ENCODE measurements at places on chromosomes 11 and 22. TPM values are rescaled to one million over a fixed set of nuclear protein-coding genes. Genes with fewer than 3 reads are reported as not detected.
A peak's percentile ranks its signal among the peaks of the same experiment; 100 is the strongest.

BRMS1 gene
- total RNA-seq = 88.2 TPM

GRCh38 chr11:5608808-5609207, 12.4 kb downstream of the TRIM6 start:
- no peak for DNase-seq

HTR3B gene
- not detected for total RNA-seq

DNA sequence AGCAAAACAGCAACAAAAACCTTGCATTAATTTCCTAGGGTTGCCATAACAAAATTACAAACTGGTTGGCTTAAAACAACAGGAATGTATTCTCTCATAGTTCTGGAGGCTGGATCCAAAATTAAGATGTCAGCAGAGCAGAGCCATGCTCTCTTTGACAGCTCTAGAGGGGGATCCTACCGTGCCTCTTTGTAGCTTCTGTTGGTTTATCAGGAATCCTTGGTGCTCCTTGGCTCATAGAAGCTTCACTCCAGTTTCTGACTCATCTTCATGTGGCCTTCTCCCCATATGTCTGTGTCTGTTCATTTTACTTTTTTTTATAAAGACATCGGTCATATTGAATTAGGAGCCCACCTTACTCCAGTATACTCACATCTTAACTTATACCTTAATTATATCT, 90.5 kb upstream of the POU2AF2 start:
- DNase-seq = no peak

CYP2D6 gene
- not detected for total RNA-seq

PKNOX2 gene
- total RNA-seq = 0.10 TPM

GRCh38 chr22:20834725-20835124, 23.9 kb downstream of the PI4KA start:
- DNase-seq = no peak

TM7SF2 gene
- 3.2 TPM for total RNA-seq

GRCh38 chr11:33832676-33833075, 58.4 kb upstream of the FBXO3 start:
- DNase-seq = no peak

- peak; percentile 80 for DNase-seq
Measured at GRCh38 chr11:124961972-124962609, 8.1 kb downstream of the CCDC15 start.

KDM4D gene
- total RNA-seq = 0.81 TPM

DNA sequence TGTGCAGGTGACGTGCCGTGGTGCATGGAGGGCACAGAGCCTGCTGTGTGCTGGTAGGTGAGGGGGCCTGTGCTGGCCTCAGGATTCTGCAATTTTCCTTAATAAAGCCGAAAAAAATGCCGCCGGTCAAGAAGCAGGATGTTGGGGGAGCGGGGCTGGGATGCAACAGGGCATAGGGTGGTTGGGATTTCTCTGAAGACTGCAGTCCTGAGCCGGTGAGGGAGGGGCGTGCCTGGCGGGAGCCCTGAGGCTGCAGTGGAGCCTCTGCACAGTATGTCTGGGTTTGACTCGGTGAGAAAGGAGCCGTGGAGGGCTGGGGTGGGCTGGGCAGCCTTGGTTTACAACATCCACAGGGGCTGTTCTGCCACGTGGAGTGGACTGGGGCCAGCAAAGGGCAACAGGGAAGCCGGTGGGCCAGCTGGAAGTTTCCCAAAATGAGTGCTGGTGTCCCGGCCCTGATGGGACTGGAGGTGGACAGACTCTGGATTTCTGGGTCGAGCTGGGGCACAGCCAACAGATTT, 1.3 kb downstream of the CDHR5 start:
- DNase-seq = no peak

- DNase-seq = no peak
Measured at GRCh38 chr11:19258641-19259230, 18.0 kb upstream of the E2F8 start.

DNA sequence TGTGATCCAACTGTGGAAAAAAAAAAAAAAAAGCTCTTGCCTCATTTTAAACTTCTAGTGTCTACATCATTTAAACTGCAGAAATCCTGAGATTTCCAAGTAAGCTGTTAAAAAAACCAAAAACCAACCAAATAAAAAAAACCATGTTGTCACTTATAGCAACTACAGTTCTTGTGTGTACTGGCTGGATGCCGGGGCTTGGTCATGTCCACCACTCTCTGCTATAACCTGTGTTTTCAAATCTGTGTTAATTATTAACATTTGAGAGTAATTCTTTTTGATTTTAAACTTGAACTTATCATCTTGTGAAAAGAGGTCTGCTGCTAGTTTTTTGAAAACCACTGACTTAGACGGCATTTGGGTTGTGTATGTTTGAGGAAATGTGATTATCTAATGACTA, 32.2 kb upstream of the BID start:
- DNase-seq = no peak

DNA sequence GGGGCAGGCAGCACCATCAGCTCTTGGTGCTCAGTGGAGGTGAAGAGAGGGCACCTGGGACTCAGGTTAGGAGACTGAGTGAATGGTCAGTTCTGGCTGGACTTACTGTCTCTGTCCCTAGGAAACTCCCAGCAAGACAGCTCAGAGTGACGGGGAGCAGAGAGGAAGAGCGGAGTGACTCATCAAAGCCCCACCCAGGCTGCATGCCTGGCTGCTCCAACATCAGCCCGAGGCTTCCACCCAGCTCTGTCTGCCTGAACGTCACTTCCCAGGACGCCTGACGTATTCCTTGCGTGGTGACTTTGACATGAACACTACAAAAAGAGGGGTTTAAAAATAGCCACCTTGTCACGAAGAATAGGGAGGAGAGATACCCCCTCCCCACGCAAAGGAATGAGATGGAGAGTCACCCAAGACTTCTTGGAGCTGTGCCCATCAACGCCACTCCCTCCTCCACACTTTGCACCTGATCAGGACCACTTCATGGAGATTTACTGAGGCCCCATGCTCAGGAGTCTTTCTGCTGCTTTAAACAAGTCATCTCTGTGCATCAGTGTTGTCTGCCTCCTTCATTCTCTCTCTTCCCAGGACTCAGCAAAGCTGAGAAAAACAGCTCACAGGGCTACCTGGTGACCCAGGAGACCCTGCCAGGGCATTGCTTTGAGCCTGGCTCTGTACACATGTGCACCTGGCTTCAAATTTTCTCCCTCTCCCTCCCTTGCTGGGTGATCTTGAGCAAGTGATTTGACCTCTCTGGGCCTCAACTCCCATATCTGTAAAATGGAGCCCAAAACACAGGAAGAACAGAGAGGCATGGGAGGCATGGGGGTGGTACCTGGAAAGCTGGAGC, 83.1 kb downstream of the MN1 start:
- peak; percentile 79 for DNase-seq

DNA sequence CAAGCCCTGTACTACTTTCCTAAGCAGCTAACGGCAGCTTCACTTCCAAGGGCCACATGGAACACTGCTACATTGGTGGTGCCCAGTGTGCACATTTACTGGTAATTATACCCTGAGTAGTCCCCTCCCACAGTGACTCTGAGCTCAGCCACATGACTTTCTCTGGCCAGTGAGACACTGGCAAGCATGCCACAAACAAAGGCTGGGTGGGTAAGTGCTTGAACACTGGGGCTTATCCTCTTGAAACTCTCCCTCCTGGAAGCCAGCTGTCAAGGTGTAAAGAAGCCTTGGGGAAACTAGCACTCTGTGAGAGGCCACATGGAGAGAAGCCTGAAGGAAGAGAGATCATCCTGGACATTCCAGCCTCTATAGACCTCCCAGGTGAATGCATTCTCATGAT, 54.4 kb upstream of the DRD2 start:
- DNase-seq = no peak

DNA sequence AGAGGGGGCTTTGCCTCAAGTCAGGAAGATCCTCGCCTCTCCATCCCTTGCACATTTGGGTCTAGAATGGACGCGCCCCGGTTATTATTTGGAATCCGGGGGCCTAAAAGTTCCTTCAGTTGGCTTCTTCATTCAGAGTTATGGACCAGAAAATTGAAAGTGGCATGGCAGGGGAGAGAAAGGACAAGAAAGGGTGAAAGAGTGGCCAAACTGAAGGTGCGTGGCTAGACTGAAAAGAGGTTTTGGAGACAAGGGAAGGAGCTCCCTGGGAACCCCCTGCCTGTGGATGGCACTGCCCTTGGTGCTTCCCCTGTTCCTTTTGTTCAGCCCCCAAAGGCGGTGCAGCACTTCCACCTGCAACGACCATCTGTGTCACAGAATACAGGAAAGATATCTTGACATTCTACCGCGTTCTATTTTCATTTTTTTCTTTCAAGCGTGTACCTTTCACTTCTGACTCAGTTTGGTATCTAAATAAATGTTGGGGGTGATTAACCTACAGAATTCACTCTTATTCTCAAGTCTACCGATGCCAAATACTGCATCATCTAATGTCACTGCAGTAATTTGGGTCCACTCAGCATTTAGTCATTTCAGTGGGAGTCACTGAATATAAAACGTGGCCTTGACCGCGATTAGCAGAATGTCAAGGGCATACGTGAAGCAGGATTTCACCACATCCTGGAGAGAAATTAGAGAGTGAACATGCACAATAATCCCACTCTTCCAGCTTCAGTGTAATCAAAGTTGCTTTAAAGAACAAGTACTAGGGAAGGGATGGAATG, 88.1 kb upstream of the ARHGAP32 start:
- peak; percentile 21 for DNase-seq

CASP1 gene
- total RNA-seq = 14.2 TPM

- no peak for DNase-seq
Measured at GRCh38 chr11:134993691-134994243, 581.7 kb upstream of the B3GAT1 start.

TRIM22 gene
- total RNA-seq = 62.8 TPM

DNA sequence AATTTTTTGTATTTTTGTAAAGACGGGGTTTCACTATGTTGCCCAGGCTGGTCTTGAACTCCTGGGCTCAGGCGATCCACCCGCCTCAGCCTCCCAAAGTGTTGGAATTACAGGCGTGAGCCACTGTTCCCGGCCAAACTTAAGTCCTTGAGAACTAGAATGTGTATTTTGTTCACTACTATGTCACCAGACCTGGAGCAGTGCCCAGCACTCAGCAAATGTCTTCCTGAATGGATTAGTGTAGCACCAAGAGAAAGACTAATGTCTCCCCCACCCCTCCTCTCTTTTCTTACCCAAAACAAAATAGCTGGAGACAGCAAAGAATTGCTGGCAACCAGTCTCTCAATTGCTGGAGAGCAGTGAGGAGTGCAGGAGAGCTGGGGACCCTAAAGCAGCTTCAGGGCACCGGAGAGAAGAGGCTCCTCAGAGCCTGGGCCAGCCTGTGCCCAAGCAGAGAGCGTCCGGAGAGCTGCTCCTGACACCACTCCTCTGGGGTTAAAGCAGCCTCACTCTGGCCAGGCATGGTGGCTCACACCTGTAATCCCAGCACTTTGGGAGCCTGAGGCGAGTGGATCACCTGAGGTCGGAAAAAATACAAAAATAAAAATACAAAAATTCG, 14.9 kb downstream of the SLC25A18 start:
- peak; percentile 83 for DNase-seq

GRCh38 chr22:44842417-44842816, 90.0 kb downstream of the ARHGAP8 start:
- no peak for DNase-seq

GRCh38 chr22:35997438-35997837, 31.2 kb downstream of the RBFOX2 start:
- no peak for DNase-seq

DNA sequence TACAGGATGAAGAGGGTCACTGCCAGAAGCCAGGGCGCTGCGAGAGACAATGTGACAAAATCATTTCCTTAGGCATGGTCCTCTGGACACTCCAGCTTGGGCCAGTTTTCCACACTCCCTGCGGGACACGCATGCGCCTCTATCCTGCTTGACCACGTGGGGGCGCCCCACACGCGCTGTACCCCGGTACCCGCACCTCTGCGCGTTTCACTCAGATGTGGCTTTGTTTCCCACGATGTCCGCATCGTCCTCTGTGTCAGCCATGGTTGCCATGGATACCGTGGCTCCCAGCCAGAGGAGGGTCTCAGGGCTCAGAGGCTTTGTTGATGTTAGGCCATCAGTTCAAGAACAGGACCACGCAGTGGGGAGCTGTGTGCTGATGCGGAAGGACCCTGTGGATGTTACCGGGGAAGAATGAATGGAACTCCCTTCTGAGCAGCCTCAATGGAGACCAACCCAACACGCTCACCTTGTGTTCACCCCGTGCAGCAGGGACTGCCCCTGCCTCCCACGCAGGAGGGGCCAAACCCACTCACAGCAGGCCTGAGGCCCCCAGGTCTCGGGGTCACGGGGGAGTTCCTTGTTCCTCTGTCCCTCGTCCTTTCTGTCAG, 101.1 kb upstream of the SLC22A12 start:
- peak; percentile 55 for DNase-seq

GRCh38 chr11:113174882-113175281, 139.5 kb upstream of the TTC12 start:
- peak; percentile 31 for DNase-seq

DNA sequence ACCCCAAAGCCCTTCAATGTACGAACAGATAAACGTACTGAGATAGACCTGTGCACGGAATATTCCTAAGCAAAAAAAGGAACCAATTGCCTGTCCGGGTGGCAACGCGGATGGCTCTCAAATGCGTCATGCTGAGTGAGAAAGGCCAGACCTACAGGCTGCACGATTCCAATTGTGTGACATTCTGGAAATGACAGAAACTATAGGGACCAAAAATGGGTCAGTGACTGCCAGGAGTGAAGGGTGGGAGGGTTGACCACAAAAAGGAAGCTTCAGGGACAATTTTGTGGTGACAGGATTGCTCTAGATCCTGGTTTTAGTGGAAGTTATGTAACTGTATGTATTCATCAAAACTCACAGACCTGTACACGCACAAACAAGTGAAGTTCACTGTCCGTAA, 24.0 kb upstream of the SYT8 start:
- DNase-seq = no peak

ROM1 gene
- 11.4 TPM for total RNA-seq

DNA sequence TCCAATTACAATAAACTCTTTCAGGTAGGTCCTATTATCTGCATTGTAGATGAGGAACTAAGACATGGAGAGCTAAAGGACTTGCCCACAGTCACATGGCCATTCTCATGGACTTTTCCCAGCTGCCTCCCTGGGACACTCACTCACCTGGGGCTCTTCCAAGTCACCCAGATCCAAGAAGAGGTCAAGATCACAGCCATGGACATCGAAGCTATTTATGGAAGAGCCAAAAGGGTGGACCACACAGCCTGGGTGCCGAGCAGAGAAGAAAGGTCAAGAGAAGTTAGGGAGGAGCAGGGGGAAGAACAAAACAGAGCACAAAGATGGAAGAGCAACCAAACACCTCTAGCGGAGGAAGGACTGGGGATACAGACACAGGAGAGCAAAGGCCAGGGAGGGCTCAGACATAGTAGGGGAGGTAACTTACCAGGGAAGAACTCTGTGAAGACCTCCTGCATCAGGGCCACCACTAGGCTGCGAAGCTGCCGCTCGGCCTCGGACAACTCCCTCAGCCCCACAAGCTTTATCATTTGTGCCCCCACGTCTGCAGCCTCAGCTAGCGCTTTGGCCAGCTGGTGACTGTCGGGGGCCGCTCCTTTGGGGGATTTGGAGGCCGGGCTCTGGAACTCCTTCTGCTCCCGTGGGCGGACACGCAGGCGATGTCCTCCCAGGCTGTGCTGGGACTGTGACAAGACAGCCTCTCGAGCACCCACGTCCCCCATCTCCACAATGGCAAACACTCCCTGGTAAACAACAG, 7.4 kb upstream of the EEF1G start:
- DNase-seq = no peak

NNMT gene
- 907 TPM for total RNA-seq

Measured in H4 (cell line).